Cortex of kidney (tissue), 1 donor: ENCODE measurements at places on chromosomes 13 and 19.

GRCh38 chr13:47397739-47398138, 500.9 kb upstream of the HTR2A start:
- no peak for DNase-seq

- DNase-seq = no peak
Measured at GRCh38 chr19:34126966-34127365, 45.3 kb upstream of the LSM14A start.

DNA sequence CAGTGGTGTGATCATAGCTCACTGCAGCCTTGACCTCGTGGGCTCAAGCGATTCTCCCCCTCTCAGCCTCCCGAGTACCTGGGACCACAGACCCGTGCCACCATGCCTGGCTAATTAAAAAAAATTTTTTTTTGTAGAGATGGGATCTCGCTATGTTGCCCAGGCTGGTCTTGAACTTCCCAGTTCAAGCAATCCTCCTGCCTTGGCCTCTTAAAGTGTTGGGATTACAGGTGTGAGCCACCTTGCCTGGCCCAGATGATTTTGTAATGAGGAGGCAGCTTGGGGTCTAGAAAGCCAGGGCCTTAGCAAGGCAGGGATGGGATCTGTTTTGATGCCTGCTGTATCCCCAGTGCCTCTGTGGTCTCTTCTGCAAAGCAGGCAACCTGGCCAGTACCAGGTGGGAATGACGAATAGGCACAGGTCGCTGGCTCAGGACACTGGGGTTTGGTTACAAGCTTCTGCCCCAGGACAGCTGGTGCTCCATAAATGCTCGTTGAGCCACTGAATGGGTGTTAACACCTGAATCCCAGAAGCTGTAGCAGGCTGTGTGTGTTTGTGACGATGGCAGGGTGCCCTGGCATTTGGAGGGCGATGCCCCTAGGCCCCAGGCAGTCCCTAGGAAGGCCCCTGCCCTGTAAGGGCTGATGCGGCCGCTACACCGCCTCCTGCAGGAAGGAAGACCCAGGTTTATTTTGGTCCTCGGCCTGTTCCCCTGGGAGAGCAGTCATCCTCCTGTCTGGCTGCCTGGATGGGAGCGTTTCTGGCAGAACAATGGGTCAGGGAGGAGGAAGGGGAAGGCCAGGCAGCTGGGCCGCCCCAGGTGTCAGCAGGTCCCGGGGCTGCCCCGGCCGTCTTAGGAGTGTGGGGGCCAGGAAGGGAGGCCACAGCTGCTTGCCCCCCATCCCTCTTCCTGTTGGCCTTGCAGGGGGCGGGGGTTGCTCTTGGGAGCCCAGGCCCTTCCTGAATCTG, 8.6 kb downstream of the TNFAIP8L1 start:
- no peak for DNase-seq

DNA sequence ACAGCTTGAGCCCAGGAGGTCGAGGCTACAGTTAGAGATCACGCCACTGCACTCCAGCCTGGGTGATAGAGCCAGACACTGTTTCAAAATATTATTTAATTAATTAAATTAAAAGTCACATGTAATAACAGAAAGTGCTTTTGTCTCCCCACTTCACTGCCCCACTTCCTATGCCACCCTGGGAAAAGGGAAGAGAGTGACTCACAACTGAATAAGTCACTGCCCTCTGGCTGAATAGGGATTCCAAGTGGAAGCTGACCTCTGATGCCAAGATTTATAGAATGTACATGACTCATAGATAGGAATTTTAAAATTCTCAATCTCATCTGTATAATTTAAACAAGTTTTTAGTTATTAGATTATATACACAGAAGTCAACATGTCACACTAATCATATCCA, 22.2 kb upstream of the ERVV-1 start:
- no peak for DNase-seq

DNA sequence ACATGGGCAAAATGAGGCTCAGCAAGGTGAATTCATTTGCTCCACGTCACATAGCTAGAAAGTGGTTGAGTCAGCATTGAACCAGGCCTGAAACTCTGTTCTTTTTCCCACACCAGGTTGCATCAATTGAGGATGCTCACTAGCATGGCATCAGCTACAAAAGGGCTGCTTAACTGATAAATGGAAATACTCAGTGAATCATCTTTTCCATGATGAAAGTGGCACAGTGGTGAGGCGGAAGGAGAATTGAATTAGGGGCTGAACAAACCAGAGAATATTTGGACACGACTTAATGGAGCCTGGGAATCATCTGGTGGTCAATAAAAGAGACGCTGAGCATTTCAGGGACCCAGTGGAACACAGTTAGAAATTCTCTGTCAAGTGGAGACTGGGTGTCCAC, 320.1 kb upstream of the MAB21L1 start:
- no peak for DNase-seq

DNA sequence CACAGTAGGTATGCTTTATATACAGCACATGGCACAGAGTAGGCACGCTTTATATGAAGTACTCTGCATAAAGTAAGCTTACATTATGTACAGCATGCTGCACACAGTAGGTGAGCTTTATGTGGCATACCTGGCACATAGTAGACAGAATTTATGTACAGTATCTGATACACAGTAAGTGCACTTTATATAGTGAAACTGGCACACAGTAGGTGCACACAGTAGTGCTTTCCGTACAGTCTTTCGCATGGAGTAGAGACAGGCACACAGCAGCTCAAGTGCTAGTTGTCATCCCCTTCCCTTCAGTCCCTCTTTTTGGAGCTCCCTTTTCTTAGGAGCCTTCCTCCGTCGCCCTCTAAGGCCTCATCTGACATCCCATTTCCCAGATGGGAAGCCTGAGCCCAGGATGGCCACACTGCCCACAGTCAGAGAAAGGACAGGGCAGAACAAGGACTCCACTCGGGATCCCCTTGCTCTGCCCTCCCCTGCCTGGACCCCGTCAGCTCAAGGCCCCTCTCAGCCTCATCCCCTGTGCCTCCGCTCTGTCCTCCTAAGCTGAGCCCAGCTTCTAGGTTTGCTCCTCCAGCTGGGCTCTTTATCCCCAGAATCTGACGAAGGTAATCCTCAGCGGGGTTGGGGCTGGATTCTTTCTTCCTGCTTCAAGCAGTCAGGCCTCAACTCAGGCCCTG, 852 bp upstream of the CYP4F12 start:
- DNase-seq = no peak

DNA sequence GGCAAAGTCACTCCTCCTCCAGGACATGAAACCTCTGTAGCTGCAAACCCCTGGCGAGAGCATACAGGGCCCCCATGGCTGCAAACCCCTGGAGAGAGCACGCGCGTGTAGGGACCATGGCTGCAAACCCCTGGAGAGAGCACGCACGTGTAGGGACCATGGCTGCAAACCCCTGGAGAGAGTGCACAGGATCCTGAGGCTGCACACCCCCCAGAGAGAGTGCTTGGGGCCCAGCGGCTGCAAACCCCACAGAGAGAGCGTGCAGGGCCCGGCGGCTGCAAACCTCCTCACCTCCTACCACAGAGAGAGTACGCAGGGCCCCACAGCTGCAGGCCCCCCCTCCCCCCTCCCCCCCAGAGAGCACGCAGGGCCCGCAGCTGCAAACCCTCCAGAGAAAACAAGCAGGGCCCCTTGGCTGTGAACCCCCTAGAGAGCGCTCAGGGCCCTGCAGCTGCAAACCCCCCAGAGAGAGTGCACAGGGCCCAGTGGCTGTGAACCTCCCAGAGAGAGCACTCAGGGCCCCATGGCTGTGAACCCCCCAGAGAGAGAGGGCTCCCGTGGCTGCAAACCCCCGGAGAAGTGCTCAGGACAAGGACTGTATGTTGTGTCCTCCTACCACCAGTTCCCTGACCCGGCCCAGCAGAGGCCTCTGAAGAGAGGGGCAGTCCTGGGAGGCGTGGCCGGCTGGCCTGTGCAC, 7.3 kb downstream of the ADPRHL1 start:
- no peak for DNase-seq

GRCh38 chr13:38819053-38819452, 132.2 kb downstream of the FREM2 start:
- no peak for DNase-seq

- no peak for DNase-seq
Measured at GRCh38 chr13:93235258-93236015, 8.8 kb downstream of the GPC6 start.

GRCh38 chr19:14198384-14199376, 7.3 kb downstream of the ADGRL1 start:
- DNase-seq = no peak

DNA sequence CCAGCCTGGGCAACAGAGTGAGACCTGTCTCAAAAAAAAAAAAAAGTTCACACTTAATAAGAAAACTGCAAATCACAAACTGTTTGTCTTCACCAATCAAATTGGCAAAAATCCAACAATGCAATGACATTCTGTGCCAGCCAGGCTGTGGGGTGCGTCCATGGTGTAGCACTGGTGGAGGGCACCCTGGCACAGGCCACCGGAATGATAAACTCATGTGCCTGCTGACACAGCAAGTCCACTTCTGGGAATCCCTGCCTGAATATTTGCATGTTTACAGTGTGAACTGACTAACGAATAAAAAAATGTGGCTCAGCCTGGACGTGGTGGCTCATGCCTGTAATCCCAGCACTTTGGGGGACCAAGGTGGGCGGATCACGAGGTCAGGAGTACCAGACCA, 1.6 kb upstream of the LRRC25 start:
- no peak for DNase-seq

DNA sequence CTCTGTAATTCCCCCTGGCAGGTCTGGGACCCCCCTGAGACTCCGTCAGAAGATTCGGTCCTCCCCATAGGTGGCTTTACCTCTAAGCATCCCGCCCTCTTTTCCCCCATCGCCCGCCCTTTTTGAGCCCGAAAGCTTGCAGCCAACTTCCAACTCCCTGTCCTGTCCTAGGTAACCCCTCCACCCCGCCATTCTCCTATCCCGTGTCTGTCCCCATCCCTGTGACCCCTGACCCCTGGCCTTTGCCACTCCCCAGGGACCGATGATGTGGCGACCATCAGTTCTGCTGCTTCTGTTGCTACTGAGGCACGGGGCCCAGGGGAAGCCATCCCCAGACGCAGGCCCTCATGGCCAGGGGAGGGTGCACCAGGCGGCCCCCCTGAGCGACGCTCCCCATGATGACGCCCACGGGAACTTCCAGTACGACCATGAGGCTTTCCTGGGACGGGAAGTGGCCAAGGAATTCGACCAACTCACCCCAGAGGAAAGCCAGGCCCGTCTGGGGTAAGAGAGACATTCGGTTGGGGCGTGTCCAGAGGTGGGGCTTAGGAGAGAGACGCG, 488 bp downstream of the RCN3 start:
- DNase-seq = no peak

- DNase-seq = no peak
Measured at GRCh38 chr19:1411255-1412191, 4.1 kb downstream of the DAZAP1 start.

DNA sequence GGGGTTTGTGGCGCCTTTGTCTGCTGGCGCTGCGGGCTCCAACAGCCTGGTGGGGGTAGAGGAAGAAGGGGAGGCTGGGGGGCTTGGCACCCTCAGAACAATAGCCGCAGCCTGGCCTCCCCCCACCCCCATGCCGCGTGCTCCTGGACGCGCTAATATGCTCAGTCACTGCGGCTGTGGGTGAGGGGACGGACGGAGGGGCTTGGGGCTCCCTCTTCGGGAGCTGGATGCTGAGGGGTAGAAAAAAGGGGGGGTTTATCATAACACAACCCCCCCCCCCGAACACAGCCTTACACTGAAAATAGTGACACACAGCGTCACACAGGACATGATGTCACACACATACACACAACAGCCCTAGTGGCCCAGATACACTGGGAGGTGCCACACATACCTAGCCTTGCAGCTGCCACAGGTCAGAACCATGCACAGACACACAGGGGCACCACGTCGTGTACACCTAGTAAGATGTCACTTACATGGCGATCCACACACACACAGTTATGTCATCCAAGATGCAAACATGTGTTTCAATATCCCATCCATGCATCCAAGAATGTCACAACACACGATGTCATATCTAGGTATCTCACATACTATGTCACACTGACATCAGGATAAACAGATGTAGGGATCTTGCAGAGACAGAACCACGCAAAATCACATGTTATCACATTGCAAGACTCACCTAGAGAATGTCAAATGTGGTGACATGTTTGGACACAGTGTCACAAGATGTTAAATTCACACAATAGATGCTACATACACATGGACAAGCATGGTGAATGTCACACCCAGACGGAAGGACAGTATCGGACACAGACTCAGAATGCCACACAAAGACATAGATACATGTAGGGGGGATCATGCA, 806 bp downstream of the MAST1 start:
- no peak for DNase-seq

DNA sequence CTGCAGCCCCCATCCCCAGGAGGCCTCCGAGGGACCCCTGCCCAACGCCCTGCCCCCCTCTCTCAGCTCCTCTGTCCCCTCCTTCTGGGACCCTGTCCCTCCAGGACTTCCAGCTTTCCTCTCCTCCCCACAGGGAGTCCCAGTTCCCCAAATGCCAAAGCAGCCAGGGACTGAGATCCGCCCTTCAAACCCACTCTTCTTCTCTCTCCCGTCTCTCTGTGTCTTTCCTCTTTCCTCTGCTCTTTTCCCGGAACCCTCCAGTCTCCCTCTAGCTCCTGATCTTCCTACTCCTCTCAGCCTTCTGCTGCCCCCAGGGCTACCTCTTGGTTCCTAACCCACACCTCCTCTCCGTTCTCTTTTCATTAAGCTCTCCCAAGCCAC, 377 bp downstream of the CA11 start:
- DNase-seq = no peak

DNA sequence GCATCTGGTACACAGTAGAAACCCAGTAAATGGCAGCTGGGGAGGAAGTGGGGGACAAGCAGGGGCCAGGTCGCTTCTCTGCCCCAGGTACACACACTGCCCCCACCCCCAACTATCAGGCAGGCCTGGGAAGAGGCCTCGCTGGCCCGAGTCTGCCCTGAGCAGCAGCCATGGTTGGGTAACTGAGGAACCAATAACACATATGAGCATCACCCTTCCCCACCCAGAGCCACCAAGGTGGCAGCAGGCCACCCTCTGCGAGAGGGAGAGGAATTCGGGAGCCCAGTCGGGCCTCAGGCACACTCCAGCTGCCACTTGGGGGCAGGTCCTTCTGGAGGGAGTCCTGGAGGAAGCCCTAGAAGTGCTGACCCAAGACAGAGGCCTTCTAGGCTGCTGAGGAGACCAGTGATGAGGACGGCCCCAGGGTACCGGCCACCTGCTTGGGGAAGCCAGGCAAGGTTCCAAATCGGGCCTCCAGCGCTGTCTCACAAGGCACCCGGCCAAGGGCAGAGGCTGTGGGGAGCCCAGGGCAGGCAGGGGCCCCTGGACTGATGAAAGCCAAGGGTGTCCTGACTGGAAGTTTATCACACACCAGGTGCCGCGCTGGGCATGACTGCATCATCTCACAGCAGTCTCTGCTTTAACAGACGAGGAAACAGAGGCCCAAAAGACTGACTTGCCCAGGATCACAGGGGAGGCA, 14.0 kb upstream of the KPTN start:
- DNase-seq = no peak

DNA sequence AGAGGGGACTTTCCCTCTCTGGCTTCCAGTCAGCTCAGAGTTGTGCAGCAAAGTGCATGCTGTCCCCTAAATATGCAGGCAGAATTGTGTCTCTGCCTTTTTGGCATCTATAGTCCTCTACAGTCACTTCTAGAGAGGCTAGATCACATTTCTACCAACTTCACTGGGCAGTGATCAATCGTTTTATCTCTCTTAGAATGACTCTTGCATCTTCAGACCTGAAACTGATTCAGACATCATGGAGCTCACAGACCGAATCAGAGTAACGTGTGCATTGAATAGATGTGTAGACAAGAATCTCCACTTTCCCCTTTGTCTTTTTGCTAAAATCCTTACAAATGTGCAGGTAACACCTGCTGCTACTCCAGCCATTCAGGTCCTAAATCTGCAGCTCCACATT, 6.2 kb downstream of the ZNF253 start:
- no peak for DNase-seq

GRCh38 chr13:87122551-87122950, 548.6 kb upstream of the SLITRK5 start:
- DNase-seq = no peak
